Myocyte (in vitro differentiated cells): ENCODE measurements at places on chromosomes 16 and 17.

GRCh38 chr17:1871756-1872155 is 42.0 kb downstream of the RPA1 start:
- no peak for DNase-seq

- peak; percentile 92 for DNase-seq
Measured at GRCh38 chr17:41547921-41548843, 20.1 kb upstream of the KRT19 start.

- no peak for DNase-seq
Measured at GRCh38 chr16:86044881-86045590, 146.1 kb downstream of the IRF8 start.

- no peak for DNase-seq
Measured at GRCh38 chr17:18043491-18043890, 4.3 kb downstream of the GID4 start.

GRCh38 chr17:16459271-16459670 is 32.7 kb downstream of the LRRC75A start:
- no peak for DNase-seq

DNA sequence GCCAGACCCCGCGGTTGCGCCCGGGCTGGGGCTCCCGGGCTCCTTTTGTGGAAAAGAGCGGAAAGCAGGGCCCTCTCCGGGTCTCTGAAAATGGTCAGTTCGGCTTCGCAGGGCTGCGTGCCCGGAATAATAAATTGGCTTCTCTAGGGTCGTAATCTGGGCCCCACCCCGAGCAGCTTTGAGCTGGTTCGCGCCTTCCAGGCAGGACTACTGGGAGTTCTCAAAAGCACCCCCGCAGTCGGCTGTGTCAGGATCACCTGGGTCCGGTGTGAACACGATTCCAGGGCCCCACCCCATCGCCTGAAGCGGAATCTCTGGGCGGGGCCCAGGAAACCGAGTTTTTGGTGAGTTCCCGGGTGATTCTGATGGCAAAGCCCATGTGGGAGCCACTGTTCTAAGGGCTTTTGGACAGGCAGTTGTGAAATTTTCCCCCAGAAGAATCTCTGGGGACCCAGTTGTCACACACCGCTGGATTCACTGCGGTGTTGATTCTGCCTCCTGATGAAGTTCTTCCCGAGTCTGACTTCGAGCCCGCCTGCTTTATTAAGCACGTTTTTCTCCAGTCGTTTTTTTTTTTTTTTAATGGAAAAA is 77.0 kb downstream of the MRC2 start:
- DNase-seq: peak; percentile 33

- peak; percentile 88 for DNase-seq
Measured at GRCh38 chr17:76452660-76453430, at the start of gene UBE2O. TSS of gene UBE2O (minus strand) at chr17:76453152. CDS start at chr17:76453141, 11 bp downstream.

- DNase-seq: peak; percentile 75
Measured at GRCh38 chr16:13315642-13316427, 414.4 kb downstream of the SHISA9 start.

DNA sequence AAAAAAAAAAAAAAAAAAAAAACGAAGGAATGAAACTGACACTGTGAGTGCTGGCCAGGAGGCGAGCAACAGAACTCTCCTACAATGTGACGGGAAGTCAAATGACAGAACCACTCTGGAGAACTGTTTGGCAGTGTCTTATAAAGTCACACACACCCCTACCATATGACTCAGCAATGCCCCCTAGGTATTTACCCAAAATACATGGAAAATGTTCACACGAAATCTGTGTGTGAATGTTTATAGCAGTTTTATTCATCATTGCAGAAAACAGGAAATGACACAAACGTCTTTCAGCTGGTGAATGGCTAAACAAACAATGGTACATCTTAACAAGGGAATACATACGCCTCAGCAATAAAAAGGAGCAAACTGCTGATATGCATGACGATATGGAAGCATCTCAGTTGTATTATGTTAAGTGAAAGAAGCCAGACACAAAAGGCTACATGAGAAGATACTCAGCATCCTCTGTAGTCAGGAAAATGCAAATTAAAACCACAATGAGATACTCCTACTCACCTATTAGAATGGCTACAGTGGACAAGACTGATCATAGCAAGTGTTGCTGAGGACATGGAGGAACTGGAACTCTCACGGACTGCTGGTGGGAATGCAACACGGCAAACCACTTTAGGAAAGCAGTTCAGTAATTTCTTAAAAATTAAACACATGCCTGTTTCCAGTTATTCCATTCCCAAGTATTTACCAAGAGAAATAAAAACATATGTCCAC is 74.7 kb downstream of the TBC1D16 start:
- no peak for DNase-seq

DNA sequence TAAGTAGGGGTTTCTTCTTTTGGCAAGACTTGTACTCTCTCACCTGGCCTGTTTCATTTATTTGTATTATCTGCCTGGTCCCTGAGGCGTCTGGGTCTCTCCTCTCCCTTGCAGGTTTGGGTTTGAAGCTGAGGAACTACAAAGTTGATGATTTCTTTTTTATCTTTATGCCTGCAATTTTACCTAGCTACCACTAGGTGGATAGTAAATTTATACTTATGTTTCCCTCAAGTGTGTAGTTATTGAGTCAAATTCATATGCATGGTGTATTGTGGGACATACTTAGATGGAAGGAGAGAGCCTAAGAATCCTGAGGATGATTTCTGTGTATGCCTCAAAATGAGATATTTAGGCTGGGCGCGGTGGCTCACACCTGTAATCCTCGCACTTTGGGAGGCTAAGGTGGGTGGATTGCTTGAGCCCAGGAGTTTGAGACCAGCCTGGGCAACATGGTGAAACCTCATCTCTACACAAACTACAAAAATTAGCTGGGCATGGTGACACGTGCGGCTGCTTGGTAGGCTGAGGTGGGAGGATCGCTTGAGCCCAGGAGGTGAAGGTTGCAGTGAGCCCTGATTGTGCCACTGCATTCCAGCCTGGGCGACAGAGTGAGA is 13.6 kb downstream of the TMEM98 start:
- no peak for DNase-seq

DNA sequence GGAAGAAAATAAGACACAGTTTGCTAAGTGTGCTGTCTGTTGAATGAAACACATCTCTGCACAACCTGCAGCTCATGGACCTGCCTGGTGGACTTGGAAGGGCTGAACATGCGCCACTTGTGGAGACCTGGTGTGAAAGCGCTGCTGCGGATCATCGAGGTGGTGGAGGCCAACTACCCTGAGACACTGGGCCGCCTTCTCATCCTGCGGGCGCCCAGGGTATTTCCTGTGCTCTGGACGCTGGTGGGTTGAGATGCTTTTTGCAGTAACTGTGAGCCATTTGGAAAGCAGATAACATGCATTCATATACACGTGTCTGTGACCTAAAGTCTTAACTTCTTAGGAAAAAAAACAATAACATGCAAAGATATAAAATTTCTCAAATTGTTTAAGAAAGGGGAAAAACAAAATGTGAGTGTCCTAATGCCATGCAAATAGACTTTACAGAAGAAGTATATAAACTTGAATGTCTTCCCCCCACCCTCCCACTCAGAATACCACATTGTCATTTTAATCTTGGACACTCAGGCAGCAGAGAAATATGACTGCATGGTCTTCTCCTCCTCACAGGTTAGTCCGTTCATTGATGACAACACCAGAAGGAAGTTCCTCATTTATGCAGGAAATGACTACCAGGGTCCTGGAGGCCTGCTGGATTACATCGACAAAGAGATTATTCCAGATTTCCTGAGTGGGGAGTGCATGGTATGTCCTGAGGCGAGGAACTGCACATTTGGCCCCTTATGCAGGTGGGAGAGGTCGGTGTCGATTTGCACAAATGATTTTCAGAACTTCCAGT is 65.6 kb downstream of the SEC14L1 start:
- no peak for DNase-seq

- peak; percentile 3 for DNase-seq
Measured at GRCh38 chr17:39400547-39401411, 647 bp downstream of the FBXL20 start.
